ENCODE measurements at places on chromosomes 16 and 17.
A peak's percentile ranks its signal among the peaks of the same experiment; 100 is the strongest.

DNA sequence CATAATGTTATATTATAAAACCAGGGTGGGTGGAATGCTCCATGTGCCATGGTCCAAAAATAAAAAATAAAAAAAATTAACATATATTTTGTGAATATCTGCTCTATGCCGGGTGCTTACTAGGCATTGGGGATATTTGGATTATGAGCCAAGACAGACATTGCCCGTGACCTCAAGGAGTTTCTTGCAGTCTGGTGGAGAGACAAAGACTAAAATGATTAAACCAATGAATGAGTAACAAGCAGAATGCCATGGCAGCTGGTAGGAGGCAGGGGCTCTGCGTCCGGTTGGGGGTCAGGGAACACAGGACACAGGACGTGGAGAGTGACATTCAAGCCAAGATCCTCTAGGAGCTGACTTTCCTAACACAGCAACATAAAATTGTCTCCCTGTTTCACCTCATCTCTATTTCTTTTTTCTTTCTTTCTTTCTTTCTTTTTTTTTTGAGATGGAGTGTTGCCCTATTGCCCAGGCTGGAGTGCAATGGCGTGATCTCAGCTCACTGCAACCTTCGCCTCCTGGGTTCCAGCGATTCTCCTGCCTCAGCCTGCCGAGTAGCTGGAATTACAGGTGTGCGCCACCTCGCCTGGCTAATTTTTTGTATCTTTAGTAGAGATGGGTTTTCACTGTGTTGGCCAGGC lies 35.4 kb downstream of the RGS9 start:
- DNase-seq, result no peak

- DNase-seq, result no peak
Measured at GRCh38 chr16:86100205-86101136, 201.5 kb downstream of the IRF8 start.

- peak; percentile 69 for DNase-seq
Measured at GRCh38 chr17:36629252-36629847, 28.0 kb downstream of the MRM1 start.

DNA sequence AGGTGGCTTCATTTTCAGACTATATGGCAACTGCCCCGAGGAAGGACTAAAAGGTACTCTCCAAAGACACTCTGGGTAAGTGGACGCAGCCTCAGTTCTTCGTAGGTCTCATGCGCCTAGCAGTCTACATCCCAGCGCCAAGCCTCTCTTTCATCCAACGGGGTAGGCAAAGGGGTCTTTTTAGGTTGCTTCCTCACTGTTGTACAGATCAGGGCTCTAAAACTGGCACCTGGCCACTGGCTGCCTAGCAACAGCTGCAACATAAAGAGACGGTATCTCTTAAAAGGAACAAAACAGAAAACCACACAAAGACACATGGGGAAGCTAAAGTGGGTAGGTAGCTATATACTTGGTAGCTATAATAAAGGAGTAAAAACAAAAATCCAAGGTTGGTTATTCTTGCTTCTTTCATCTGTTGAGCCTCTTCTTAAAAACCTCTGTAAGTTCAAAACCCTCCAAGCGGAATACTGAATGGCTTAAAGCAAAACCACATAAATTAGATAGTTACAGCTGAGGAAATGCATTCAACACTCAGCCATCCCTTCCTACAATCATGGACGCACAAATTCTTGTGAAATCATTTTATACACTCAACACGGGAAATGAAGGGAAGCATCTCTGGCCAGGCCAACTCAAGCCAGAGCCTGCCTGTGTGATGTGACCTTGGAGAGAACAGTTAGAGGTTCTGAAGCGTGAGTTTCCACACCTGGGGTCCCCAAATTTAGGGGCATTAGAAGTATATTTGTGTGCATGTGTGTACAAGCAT lies 22.7 kb downstream of the CYTH1 start:
- peak; percentile 35 for DNase-seq

DNA sequence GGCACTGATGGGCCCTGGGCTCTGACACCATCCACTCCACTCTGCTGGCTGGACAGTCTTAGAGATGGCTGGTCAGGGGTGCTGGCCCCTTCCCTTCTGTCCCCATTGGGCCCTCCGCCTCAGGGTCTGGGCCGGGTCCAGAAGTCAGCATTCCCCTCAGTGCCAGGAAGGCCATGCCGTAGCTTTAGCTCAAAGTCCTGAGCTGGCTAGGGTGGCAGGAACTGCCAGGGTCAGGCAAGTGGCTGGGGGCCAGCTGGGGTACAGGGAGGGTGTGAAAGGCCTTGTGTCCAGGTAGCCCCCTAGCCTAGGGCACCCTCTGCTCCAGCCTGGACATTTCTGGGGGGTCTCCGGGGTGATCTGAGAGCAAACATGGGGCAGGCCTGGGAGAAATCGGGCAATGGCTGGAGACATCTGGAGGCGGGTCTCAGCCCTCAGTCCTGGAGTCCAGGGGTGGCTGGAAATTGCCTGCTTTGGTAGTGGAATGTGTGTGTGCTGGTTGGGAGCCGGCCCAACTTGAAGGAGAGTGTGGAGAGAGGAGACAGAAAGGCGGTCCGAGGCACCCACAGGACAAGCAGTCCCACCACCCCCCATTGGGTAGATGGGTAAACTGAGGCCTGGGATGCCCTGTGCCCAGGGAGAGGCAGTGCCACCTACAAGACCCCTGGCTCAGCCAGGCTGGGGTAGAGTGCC lies 32.5 kb downstream of the TPSG1 start:
- no peak for DNase-seq

DNA sequence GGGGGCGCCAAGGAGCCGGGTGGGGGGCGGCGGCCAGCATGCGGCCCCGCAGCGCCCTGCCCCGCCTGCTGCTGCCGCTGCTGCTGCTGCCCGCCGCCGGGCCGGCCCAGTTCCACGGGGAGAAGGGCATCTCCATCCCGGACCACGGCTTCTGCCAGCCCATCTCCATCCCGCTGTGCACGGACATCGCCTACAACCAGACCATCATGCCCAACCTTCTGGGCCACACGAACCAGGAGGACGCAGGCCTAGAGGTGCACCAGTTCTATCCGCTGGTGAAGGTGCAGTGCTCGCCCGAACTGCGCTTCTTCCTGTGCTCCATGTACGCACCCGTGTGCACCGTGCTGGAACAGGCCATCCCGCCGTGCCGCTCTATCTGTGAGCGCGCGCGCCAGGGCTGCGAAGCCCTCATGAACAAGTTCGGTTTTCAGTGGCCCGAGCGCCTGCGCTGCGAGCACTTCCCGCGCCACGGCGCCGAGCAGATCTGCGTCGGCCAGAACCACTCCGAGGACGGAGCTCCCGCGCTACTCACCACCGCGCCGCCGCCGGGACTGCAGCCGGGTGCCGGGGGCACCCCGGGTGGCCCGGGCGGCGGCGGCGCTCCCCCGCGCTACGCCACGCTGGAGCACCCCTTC lies 484 bp downstream of the FZD2 start:
- DNase-seq, result no peak

DNA sequence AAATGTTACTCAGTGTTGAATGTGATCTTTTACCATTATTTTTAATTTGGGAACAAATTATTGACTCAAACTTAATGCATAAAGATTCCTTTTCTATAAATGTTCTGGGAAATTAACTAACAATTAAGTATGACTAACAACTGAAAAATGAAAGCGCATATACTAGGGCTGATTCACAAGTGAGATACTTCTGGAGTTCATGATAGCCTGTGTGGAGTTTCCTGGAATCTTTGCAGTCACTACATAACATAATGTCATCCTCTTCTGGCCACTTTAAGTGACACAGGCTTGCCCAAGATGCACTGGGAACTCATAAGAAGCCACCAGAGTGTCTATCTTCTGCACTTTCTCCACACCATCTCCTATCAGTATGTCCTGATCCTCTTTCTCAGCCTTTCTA lies 450.3 kb upstream of the CDH11 start:
- no peak for DNase-seq

Measured in stimulated activated CD8-positive, alpha-beta memory T cell treated with anti-CD3 and anti-CD28 coated beads, Interleukin-4, amount 100 ng/mL, for 4 hours (primary cell).